ENCODE measurements at places on chromosomes 5 and 9.

DNA sequence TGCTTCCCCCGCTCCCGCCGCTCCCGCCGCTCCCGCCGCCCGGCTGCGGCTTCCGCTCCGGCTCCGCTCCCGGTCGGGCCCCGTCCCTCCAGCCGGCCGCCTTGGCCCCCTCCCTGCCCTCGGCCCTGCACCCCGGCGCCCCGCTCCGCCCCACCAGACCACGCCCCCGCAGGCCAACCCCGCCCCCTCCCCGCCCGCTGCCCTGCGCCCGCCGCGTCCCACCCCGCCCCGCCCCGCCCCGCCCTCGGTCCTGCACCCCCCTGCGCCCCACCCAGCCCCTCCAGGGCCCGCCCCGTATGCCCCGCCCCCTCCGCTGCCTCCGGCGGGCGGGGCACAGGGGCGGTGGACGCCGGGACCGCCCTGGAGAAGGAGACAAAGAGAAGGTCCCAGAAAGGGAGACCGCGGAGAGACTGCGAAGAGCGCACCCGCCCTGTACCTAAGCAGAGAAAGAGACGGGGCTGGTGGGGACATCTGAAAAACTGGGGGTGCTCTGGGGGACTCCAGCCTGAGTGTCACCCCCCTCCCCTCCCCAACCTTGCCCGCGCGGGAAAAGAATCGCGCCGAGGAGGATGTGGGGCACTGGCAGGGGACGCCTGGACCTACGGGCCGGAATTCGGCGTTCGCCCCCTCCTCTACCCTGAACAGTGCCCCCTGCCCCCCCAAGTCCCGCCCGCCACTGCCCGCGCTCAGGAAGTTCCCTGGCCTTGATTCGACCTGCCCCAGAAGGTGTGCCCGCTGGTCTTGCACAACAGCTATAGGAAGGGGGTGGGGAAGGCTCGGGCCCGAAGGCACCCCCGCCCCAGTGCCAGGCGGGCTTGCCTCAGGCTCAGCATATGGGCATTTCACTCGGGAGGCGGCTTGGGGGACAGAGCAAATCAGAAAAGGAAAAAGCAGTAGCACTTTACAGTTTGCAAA, 42.8 kb upstream of the STXBP1 start:
- DNase-seq, result peak; percentile 64

GRCh38 chr9:20507431-20507830, 114.9 kb downstream of the MLLT3 start:
- DNase-seq, result no peak

DNA sequence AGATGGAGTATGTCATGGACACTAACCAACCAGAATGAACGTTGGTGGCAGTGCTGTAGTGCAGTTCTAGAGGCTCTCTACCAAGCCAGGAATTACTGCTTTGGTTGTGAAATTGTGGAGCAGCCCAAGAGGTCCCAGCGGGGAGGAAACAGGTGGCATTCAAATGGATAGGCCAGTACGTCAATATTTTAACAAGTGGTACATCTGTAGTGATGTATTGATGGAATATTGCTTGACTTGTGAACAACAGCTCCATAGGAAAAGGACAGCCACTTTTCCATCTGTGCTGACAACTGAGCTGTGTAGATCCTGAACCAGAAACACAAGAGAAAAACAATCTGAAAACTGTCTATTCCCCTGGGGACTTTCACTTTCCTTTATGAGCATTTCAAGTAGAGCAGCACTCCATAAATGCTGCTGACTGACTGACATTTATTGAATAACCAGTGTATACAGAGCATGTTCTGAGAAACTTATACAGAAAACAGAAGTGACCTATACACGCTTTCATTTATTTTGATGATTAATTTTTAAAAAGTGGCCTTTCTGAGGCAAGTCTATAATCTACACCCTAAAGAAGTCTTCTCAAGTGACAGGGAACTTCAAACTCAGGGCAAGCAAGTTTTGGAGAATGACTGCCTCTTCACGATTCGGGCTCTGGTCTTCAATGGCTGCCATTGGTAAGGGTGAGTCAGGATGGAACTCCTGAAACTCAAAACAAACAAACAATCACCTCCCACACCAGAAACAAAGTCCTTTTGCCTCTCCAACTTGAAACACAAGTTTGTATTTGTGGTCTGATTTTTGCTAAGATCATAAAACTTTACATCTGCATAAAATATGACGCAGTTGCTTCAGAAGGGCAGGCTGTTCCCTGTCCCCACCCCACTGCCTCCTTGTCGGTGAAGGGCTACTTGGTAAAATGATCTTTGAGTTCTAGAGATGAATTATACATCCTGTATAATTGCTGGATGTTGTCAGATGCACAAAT, 362.4 kb downstream of the NDUFS4 start:
- no peak for DNase-seq

DNA sequence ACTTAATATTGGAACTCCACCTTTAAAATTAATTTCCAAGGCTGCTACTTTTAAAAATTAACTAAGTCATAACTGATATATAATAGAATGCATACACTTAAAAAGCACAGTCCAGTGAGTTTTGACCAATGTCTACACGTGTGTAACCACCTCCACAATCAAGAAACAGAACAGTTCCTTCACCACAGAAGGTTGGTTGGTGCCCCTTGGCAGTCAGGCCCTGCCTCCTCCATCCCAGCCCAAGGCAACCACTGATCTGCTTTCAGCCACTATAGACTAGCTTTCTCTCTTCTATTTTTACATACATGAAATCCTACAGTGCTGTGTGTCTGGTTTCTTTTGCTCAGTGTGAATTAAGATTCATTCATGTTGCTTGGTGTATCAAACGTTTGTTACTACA, 215.2 kb downstream of the CRB2 start:
- DNase-seq, result no peak

- peak; percentile 80 for DNase-seq
These were observed 112.0 kb upstream of the KCNN2 start for GRCh38 chr5:114249823-114250222.

DNA sequence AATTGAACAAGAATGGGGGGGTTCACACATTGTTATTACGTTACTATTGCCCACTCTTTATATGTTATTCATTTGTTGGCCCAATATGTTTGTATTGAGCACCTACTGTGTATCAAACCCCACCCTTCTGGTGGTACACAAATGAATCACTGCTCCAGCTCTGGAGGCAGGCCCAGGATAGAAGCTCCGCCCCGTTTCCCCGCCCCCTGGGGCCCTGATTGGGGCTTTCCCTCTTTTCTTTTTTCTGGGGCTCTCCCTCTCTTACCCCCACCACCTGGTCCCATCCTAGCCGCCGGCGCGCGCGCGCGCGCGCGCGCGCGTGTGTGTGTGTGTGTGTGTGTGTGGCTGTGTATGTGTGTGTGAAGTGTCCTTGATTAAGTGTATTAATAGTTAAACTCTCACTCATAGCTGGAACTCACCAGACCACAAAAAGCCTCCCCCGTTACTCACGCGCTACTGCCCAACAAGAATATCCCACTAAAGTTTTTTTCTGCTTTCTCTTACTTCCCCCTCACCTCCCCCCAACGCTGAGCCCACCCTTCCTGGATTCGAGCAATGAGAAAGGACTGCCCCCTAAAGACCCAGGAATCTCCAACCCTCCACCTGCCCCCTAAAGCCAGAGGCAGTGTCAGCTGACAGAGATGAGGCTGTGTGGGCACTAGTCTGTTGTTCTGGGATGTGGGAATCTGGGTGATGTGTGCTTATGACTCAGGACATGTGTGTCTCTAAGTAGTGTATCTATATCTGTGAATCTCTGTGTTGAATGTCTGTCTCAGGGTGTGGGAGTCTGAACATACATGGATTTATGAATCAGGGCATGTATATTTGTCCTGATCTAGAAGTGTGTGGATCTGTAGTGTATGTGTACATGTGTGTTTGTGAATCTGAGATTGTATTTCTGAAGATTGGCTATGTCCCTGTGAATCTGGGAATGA, 4.0 kb downstream of the CXXC5 start:
- DNase-seq, result peak; percentile 57

DNA sequence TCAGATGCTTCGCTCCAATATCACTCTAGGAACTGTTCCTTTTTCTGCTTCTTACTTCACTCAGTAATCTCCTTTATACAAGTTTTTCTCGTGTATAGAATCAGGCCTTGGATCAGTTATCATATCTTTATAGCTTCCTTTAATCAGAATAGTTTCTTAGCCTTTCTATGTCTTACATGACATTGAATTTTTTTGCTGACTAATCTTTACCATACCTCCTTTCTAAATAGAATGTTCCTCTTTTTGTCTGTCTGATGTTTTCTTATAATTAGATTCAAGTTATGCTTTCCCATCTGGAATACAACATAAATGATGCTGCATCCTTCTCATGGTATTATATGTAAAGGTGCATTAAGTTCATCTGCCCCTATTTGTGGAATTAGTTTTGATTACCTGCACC, 40.2 kb upstream of the TYRP1 start:
- no peak for DNase-seq

All from fibroblast of skin of left biceps (primary cell).